SJSA1 (cell line): ENCODE measurements at places on chromosomes 11 and 22.

GRCh38 chr11:46457659-46458424 is 66.3 kb upstream of the CHRM4 start:
- no peak for DNase-seq

- DNase-seq, result no peak
These were observed 198.5 kb downstream of the MYO18B start for GRCh38 chr22:25940479-25940878.

- DNase-seq, result no peak
These were observed 412.4 kb upstream of the CADM1 start for GRCh38 chr11:115916608-115917007.

DNA sequence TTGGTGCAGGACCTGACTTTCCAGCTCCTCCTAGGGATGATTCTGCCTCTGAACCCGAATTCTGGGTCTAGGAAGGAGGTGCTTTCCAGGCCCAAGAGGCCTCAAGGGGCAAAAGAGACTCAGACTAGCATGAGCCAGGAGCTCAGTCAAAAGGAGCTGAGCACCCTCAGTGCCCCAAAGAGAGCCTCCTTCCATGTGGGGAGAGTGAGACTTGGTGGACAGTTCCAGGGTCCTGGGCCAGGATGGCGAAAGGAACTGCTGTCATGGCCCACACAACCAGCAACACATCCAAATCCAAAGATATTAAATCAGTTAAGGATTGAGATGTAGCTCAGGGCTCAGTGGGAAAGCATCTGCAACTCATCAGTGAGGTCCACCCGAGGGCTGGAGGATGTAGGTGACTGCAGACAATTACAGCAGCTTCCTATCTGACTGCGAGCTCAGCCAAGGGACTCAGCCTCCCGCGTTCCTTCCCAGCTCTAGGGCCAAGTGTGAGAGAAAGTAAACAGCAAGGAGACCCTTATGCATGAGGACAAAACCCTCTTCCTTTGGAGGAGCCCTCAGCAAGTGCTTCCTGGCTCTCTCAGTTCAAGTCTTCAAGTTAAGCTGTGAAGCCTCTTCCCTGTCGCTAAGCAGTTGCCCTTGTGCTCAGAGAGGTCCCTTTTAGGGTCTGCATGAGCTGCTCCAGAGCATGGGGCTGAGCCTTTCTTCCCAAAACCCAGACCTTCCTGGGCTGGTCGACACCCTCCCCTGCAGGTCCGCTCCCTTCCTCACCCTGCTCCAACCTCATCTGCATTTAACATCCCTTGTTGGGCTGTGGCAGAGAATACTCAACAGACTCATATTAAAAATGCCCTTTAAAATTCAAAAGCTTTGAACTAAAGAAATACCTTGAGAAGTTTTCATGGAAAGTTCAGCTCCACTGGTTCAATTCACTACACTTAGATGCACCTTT is 35.8 kb downstream of the C11orf58 start:
- DNase-seq, result no peak

GRCh38 chr11:73252577-73253191 is 19.5 kb upstream of the P2RY6 start:
- DNase-seq, result no peak

DNA sequence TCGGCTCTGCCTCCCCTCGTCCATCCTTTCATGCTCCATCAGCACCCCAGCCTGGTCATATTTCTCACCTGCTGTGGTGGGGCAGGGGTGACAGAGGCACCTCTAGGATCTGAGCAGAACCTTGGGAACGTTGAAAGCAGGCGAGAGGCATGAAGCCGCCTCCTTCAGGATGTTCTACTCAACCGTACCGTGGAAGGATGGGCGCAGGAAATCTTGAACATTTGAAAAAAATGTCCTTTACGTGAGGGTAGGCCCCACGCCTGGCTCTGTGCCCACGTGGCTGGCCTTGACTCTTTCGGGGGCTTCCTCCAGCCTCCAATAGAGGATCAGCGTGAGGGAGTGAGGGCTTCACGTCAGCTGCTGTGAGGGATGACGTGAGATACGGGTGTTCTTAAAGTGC is 90.7 kb downstream of the TBC1D22A start:
- DNase-seq, result no peak

GRCh38 chr11:92473736-92474135 is 249.1 kb downstream of the FAT3 start:
- DNase-seq, result no peak

GRCh38 chr22:40404251-40405177 is 34.1 kb downstream of the SGSM3 start:
- no peak for DNase-seq

- no peak for DNase-seq
These were observed 232.2 kb downstream of the GUCY1A2 start for GRCh38 chr11:106785913-106786650.

DNA sequence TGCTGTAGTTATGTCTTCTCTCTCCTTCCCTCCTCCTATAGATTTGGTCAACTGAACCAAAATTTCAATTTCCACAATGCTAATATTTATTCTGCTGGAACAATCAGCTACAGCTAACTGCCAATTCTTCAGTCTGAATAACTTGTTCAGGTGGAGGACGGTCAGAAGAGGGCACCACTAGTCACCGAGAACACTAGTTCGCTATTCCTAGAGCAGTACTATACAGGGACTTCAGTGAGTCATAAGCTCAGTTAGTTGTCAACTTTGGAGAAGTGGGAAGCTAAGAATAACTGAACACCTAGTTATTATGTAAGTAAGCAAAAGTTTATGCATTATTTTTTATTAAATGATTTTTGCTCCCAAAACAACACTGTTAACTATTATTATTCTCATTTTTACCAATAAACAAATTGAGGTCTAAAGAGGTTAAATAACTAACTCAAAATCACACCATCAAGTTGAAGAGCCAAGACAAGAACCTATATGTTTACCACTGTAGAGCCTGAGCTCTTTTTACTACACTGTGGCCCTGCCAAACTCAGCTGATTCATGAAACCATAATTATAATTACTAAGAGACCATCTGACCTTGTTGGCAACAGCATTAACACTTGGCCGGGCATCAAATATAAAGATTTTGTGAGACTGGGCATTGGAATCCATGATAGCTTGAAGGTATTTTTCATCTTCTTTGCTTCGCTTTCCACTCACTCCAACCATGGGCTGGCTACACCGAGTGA is 59.0 kb downstream of the CEP57 start:
- peak; percentile 24 for DNase-seq

- DNase-seq, result no peak
These were observed 2.5 kb downstream of the FJX1 start for GRCh38 chr11:35620795-35621194.

GRCh38 chr11:10778217-10778970 is 27.3 kb downstream of the CTR9 start:
- DNase-seq, result no peak

- DNase-seq, result no peak
These were observed 50.2 kb upstream of the PICALM start for GRCh38 chr11:86119077-86119476.

DNA sequence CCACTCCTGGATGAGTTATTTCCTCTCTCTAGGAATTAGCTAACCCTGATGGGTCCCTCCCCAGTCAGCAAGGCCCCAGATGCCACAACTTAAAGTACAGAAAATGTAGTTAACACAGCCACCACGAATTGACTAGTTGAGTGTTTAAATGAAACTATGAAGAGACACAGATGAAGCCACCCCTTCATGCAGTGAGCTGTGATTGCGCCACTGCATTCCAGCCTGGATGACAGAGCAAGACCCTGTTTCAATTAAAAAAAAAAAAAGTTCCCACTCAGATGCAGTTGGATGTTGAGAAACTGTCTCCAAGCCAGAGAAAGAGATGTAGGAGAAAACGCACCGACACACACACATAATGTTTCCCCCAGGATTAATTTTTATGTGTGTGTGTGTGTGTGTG is 53.3 kb downstream of the SCN3B start:
- no peak for DNase-seq

GRCh38 chr11:118000850-118001228 is 14.6 kb downstream of the IL10RA start:
- no peak for DNase-seq

DNA sequence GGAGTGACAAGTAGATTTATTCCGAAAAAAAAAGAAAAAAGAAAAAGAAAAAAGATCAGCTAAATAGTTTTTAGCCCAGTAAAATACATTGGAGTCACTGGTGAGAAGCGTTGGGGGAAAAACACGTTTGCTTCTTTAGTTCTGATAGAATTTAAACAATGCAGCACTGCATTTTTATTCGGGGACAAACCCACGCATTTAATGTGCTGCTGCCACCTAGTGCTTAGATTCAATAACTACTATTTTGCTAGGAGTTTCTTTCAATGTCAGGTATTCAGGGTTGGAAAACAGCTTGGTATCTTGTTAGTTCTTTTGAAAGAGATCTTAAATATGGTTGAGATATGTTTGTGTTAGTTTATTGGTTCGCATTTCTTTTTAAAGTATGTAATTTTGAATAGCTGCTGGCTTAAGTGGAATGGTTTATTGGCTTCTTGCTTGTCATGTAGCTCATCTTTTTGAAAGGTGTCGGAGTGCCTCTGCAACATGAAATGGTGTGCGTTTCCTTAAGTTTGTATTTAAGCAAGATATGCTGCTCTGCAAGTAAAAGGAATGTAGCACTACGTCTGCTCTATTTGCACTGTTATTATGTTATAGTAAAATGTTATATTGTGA is 41.9 kb downstream of the SVIP start:
- no peak for DNase-seq

DNA sequence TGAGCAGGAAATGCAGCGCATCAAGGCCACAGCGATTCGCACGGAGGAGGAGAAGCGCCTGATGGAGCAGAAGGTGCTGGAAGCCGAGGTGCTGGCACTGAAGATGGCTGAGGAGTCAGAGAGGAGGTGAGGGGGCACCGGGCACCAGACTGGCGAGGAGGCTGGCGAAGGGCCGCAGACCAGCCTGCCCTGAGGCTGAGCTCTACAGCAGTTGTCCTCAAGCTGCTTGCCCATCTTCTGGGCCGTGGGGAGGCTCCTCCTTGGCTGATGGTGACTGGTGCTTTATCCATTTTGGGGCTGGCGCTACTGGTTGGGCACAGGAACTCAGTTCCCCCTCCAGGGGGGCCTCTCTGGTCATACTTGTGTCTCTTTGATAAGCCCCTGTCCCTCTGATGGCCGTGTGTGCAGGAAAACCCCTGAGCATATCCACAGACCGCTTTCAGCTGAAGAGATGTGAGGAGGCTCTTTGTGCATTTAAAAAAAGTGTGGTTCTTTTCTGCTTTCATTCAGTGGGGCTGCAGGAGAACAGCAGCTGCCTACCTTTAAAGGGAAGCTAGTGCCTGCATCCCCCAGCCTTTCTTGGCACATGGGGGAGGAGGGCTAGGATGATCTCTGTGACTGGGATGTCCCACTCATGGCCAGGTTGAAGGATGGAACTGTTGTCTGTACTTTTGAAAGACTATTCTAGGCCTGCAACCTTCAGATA is 46.3 kb upstream of the CABP7 start:
- no peak for DNase-seq

GRCh38 chr11:1161410-1162137 is 3.8 kb downstream of the MUC5AC start:
- no peak for DNase-seq

- peak; percentile 62 for DNase-seq
These were observed 10.2 kb upstream of the STK33 start for GRCh38 chr11:8604078-8604723.

DNA sequence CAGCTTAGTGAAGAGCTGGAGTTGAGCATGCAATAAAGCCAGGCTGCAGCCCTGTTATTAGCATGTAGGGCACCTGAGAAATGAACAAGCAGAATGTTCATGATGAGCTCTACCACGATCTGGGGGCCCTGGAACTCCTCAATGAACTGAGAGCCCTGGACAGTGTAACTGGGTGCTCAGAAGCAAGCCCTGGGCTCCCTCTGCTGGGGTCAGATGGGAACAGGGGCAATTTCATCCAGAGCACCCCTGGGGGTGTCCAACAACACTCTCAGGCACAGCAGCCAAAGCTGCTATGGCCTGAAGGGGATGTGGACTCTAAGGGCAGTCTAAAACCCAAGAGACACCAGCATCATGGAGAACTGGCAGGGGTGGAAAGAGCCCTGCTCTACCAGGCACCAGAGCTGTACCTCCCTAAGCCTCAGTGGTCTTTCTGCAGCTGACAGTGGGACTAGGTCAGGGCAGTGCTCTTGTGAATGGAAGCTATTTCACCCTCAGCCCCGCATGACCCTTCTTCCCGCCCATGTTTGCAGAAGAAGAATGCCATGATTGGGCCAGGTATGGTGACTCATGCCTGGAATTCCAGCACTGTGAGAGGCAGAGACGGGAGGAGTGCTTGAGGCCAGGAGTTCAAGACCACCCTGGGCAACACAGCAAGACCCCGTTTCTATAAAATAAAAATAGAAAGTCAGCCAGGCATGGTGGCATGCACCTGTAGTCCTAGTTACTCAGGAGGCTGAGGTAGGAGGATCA is 28.9 kb downstream of the THOC5 start:
- DNase-seq, result no peak

DNA sequence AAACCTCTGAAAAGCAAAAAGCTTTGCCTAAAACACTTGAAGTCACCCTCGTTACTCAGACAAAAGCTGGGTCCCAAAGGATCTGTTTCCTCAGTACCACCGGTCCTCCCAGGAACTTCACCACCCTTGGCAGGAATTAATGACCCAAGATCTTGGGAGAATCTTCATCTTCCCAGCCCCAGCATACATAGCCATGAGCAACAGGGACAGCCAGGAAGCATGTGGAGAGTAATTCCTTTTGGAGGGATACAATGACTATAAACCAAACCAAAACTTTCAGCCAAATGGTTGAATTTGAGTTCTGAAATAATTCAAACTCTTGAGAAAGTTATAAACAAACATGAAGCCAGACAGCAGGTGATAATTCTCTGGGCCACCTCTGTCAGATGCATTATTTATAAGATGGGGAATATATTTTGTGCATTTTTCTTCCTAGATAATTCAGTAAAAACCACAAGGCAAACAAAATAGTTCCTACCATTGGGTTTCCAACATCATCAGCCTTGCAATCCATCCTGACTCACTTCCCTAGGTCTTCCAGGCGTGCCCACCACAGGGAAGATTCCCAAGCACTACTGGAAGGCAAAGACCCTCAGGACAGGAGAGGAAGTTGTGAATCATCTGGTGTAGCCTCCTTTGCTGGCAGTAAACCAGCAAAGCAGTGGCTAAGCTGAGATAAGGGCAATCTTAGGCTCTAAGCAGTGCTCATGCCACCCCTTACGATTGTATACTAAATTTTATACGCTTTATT is 71.7 kb upstream of the DRD2 start:
- peak; percentile 89 for DNase-seq

GRCh38 chr11:24386546-24387397 is 110.1 kb upstream of the LUZP2 start:
- peak; percentile 10 for DNase-seq
